Cerebellar nuclear complex (tissue), 1 donor: ENCODE measurements at places on chromosomes 6 and 20.

DNA sequence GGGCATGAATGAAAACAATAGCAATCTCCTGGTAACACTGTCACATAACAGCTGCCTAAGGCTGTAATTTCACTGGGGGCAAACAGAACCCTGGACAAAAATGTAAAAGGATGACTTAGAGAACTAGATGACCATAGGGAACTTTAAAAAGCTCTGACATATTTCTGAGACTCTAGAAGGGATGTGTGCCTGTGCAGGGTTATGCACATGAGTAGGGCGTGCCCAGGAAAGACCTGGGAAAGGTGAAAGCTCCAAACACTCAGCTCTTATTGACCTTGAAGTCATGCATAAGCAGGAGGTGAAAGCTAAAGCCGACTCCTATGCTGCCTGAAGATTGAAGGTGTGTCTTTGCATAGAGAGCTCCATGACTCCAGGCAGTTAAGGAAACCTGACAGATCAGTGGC lies 118.4 kb upstream of the BTBD3 start:
- no peak for DNase-seq

GRCh38 chr20:25563362-25563761 lies 22.0 kb downstream of the NINL start:
- DNase-seq = no peak

- DNase-seq = no peak
Observed at GRCh38 chr20:33947709-33948295, 45.9 kb upstream of the RALY start.

DNA sequence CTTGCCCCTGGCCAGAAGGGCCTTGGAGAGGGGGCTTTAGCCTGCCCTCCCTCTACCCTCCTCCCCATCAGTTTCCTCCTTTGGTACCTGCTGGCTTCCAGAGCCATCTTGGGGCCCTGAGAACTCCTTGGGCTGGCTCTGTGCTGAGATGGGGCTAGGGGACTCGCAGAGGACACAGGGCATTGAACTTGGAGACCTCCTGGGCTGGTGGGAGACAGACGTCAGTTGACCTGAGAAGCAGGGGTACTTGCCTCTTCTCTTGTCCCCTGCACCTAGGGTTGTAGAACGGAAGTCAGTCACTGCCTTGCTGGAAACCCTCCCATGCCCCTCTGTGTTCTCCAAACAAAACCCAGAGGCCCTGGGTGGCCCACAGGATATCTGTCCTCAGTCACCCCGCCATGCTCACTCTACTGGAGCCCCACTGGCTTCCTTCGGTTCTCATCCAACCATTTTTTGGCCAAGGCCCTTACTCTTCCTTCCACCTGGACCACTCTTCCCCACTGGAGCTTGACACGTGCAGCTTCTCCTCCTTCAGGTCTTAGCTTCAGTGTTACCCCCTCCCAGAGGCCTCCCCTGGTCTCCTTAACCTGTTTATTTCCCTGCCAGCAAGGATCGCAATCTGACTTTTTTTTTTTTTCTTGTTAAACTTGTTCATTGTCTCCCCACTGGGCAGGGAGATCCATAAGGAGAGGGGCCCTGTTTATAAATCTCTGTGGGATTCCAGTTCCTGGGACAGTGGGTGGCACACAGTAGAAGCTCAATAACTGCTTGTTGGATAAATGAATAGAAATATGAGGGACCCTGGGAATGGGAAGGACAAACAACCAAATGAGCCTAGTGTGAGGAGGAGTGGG lies 971 bp downstream of the RBCK1 start:
- no peak for DNase-seq

- no peak for DNase-seq
Observed at GRCh38 chr20:22826306-22827230, 208.5 kb upstream of the SSTR4 start.

DNA sequence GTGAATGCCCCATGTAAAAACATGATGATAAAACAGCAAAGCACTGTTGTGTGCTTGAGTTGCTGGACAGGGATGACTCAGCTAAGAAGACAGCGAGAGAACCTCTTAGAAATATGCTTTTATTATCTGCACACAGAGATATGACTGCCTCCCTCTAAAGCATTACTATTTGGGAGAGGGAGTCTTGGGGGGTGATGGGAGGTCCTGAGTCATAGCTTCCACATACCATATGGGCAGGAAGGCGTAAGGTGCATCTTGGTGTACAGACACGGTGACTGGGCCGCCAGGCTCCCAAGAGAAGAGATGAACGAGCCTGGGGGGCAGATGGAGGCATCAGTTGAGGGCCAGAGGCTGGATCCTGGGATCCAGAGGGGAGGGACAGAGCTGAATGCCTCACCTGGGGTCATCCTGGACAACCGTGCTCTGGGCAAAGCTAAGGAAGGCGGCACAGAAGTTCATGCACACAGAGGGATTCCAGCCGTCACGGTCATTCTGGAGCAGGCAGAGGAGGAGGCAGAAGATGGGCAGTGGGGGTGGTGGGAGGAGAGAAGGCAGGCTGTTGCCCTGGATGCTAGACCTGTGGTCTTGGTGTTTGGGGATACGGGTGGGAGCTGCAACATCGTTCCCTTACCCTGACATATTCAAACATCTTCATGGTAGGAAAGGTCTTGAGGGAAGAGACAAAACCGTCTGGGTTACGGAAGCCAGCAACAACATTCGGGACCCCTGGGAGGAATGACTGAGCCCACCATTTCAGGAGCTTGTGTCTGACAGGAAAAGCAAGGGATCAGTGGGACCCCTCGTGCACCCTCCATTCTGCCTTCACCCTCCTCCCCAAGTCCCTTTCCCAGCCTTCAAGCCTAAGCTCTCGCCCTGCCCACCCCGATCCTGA lies 2.0 kb downstream of the DXO start:
- no peak for DNase-seq
